ENCODE measurements at places on chromosomes 3 and 15.

DNA sequence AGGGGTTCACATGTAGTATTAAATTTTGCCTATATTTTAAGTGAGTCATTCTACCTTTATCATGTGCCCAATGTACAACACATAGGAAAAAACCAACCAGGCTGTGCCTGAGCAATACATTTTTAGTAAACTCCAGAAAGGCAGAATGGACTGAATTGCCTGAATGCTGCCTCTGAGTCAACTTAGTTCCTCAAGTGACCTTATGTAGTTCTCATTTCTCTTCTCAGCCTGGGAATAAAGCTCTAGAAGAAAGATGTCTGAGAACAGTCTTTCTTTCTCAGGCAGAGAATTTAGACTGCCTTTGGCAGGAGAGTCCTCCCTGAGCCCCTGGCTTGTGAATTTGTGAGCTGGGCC lies 13.0 kb downstream of the ST3GAL6 start:
- no peak for DNase-seq

- DNase-seq = no peak
These were observed 67.4 kb downstream of the MECOM start for GRCh38 chr3:169596126-169596525.

GRCh38 chr15:92082006-92082843 lies 228.7 kb downstream of the SLCO3A1 start:
- DNase-seq = peak; percentile 42

DNA sequence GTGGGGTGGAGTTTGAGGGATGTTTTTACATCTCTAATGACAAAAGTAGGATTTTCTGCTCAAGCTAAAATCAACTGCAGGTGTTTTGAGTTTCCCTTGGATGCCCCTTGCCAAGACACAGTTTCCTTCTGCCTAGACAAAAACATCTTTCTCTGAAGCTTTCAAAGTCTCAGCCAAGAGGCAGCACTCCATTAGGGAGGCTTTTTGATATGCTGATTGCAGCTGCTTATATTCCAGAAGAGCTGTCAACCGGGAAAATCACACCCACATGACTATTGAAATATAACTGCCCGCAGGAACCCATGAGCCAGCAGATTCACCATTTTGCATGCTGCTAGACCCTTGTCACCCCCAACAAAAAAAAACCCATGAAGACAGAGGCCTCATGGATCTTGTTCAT lies 27.5 kb upstream of the ZNF148 start:
- no peak for DNase-seq

DNA sequence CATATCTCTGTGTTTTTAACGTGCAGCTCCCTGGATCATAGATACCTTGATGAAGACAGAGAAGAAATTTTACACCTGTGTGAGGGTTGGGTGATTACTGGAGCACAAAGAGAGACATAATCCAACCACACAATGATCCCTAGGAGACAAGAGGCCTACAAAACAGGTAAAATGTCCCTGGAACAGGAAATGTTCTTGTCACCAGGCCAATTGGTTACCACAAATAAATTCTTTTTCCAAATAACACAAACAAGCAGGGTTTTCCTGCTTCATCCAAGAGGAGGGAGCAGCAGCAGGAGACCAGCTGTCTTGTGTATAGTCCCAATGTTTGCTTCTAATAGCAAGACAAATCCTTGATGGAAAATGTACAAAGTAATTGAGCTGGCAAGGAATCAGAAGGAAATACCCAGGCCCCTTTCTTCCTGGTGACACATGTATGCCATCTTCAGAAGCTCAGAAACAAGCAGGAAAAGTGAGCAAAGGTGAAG lies 1.4 kb downstream of the MGLL start:
- DNase-seq = peak; percentile 41

DNA sequence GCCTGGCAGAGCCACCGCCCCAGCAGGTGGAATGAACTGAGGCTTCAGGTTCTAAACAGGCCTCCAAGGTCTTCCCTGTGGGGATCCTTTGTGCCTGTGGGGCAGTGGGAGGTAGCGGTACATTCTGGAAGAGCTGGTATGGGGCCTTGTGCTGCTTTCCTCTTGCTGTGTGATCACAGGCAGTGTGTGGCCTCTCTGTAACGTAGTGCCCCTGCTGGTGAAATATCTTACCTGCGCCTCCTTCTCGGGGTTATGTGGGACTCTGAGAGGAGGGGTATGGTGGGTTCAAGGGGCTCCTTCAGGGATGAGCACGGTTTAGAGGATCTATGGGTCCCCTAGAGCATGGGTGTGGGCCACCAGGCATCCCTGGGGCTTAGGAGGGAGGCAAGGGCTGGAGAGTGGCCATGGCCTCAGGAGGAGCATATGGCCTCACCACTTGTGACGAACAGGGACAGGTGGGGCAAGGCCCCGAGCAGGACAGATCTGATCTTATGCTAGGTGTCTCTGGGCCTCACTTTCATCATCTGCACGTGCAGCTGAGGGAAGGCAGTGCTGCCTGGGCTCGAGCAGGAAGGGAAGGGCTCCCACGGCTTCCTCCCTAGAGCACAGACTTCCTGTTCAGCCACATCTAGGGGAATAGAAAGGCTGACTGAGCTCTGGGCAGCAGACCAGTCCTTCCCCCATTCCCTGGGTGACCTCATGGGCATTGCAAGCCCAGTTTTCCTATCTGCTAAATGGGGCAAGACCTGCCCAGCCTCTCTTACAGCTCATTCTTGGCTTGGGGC lies 1.9 kb upstream of the ALS2CL start:
- DNase-seq = peak; percentile 23

- no peak for DNase-seq
These were observed 31.7 kb downstream of the GPR149 start for GRCh38 chr3:154398084-154398967.

DNA sequence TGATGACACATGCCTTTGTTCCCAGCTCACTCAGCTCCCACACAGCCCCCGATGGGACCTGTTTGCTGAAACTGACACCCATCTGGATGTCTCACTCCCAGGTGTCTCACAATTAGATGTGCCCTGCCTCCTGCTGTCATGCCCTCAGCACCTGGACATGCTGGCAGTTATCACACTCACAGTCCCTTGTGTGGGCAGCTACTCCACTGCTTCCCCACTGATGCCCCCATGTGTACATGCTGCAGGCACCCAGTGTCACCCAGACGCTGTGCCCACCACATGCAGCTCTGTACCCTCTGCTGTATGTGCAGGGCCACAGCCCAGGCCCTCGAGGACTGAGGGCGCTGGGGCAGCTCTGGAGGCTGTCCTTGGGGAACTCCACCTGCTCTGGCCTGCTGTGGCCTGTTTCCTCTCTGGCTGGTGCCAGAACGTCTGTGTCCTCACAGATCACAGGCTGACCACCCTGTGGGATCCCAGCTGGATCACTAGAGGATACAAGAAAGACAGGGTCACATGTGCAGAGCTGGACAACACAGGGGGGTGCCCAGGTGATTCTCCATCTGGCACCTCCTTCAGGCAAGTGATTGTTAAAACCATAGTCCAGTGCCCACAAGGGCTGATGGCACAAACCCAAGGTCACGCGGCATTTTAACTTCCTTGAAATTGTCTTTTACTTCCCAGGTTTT lies 14.0 kb downstream of the C3orf22 start:
- no peak for DNase-seq

DNA sequence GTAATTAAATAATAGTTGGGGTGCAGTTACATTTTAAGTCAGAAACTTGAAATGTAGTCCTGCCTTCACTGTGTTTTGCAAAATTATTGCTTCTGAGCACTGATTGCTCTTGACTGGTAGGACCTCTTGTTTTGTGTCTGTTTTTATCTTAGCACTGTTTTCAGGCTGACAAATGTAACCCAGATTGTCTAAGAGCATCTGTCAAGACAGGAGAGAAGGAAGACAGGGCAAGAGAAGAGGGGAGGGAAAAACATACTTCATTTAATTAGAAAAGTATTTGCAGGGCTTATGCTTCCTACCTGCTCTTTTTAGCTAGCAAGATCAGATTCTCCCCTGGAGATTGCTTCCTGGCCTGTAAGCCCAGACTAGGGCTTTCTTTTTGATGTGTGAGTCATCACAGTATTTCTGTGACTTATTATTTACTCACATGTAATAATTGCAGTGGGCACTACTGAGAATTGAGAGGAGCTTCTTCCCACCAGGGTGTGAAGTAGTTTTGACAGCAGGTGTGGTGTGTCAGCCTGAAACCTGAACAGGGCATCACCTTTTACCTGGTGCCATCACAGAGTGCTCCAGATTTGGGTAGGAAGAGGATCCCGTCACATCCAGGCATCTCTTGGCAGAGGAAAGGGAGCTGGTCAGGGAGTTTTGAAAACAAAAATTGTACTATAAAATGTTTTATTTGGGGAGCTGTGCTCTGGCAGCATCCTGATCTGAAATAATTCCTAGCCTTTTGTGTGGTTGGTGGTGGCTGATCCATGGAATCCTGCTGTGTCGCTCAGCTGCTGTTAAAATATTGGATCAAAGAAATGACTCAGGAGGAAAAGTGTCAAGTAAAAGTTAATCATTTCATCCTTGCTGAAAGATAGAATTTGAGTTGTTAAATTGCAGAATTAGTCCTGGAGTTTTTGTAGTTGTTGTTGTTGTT lies 98.2 kb downstream of the TMEM108 start:
- DNase-seq = peak; percentile 36

GRCh38 chr3:196093317-196094111 lies 11.6 kb upstream of the TFRC start:
- no peak for DNase-seq

DNA sequence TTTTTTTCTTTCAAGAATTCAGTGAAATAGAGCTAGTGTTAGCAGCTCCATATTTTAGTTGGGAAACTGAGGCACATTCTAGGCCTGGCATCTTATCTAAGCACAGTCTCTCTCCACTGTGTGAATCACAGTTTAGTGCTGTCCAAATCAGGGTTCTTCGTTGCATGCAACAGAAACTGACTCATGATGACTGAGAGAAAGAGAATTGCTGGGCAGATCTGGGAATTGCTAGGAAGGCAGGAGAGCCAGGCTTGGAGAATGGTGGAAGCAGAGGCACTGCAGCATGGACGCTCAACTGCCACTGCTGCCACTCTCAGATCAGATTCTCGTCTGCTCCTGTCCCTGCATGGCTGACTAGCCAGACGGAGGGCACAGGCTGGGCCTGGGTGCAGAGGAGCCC lies 40.7 kb upstream of the CHST2 start:
- DNase-seq = peak; percentile 87

GRCh38 chr15:94555841-94556519 lies 324.6 kb downstream of the MCTP2 start:
- no peak for DNase-seq

- DNase-seq = no peak
These were observed 62.7 kb downstream of the KLHL6 start for GRCh38 chr3:183492849-183493179.

- no peak for DNase-seq
These were observed 1.3 kb upstream of the RBP1 start for GRCh38 chr3:139540651-139541531.

GRCh38 chr3:120102232-120102631 lies 8.0 kb upstream of the GSK3B start:
- DNase-seq = no peak

GRCh38 chr15:47965297-47965696 lies 155.5 kb upstream of the SLC24A5 start:
- no peak for DNase-seq

GRCh38 chr15:36186376-36186775 lies 393.1 kb upstream of the CDIN1 start:
- DNase-seq = no peak

- peak; percentile 99 for DNase-seq
These were observed 23.1 kb downstream of the ANXA2 start for GRCh38 chr15:60374628-60375081.

- peak; percentile 64 for DNase-seq
These were observed 1.3 kb downstream of the GNAT1 start for GRCh38 chr3:50192689-50193141.

- DNase-seq = no peak
These were observed 414.2 kb downstream of the GABRB3 start for GRCh38 chr15:26358708-26359107.

GRCh38 chr3:45670991-45671390 lies 18.2 kb upstream of the SACM1L start:
- no peak for DNase-seq

DNA sequence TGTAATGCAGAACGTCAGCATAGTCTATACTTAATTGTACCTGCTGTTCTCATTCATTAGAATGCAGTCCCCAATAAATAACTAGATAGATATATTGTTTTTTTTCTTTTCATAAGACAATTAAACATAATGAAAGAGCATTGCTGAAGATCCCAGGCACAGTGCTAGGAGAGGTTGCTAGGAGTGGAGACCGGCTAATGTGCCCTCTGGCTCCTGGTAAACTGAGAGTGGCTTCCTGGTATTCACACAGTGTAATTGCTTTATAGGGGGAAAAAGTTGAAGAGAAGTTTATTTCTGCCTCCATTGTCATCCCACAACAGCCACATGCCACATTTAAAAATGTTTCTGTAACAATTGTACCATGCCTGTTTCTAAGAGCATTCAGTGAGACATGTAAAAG lies 135.6 kb downstream of the MAP2K5 start:
- no peak for DNase-seq

DNA sequence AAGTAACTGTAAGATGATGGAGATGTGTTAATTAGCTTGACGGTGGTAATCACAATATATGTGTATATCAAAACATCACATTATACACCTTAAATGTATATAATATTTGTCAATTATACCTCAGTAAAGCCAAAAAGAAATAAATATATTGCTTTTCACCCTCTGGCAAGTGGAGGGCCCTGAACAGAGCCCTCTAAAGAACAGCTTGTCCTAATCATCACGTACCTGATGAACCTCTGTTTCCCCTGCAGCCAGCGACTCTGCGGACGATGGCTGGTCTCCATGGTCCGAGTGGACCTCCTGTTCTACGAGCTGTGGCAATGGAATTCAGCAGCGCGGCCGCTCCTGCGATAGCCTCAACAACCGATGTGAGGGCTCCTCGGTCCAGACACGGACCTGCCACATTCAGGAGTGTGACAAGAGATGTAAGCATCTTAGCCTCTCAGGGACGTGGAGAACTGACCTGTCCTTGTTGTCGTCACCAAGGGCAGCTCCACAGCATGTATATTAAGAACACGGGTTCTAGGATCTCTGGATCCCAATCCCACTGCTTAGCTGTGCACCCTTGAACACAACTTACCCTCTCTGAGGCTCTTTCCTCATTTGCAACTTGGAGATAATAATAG lies 6.3 kb downstream of the THBS1 start:
- peak; percentile 4 for DNase-seq

DNA sequence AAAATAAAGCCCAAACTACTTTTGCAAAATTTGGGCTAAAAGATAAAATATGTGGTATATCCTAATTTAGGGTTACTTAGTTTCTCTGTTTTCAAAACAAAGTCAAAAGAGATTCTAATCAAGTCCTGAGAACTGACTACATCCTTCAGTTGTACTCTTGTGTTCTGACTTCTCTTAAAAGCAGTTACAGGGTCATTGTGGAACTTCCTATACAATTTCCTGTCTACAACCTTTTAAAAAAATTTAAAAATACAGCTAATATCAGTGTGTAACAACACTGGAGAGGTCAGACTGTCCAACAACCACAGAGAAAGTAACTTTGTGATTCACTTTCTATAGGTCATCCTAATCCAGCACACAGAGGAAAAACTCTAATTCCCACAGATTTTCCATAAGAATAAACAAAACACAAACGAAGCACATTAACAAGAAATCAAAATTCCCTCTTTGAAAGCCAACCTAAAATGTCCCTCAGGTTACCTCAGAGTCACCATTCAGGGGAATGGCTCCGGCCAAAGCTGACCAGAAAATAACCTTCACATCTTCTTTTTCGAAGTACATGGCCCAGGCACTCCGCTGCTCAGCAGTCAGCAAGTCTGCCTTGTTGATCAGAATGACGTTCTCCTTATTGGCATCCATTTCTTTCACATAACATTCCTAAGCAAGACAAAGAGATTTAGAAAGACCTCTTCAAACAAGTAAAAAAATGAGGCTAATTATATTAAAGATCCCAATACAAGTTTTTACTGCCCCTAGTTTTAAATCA lies 13.3 kb downstream of the LSG1 start:
- DNase-seq = no peak

Measured in ELR (cell line).